RPMI7951 (cell line): ENCODE measurements at places on chromosomes 5 and 9. TPM values are rescaled to one million over a fixed set of nuclear protein-coding genes. Genes with fewer than 3 reads are reported as not detected.

The LHX6 gene
- total RNA-seq: under 0.01 and 0.12 TPM in 2 replicates

The SNCAIP gene
- total RNA-seq: not detected in 2 replicates

The PLAC8L1 gene
- total RNA-seq: not detected in 2 replicates

The SLC1A3 gene
- total RNA-seq: 48.9 and 58.8 TPM in 2 replicates

- DNase-seq: no peak
These were observed 704.3 kb upstream of the ZNF608 start for GRCh38 chr5:125450771-125451170.

GRCh38 chr9:114203410-114204140, 48.2 kb downstream of the COL27A1 start:
- DNase-seq: no peak
